ENCODE measurements at places on chromosomes 7 and 10.

DNA sequence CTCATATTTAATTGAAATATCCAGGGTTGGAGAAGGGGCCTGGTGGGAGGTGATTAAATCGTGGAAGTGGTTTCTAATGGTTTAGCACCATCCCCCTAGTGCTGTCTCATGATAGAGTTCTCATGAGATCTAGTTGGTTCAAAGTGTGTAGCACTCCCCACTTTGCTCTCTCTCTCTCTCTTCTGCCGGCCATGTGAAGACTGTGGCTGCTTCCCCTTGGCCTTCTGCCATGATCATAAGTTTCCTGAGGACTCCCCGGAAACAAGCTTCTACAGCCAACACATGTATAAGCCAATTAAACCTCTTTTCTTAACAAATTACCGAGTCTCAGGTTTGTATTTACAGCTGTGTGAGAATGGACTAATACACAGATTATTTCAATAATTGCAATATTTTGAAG is 305.8 kb upstream of the KCND2 start:
- DNase-seq = no peak

GRCh38 chr10:16606923-16607322 is 85.2 kb upstream of the C1QL3 start:
- DNase-seq = no peak

DNA sequence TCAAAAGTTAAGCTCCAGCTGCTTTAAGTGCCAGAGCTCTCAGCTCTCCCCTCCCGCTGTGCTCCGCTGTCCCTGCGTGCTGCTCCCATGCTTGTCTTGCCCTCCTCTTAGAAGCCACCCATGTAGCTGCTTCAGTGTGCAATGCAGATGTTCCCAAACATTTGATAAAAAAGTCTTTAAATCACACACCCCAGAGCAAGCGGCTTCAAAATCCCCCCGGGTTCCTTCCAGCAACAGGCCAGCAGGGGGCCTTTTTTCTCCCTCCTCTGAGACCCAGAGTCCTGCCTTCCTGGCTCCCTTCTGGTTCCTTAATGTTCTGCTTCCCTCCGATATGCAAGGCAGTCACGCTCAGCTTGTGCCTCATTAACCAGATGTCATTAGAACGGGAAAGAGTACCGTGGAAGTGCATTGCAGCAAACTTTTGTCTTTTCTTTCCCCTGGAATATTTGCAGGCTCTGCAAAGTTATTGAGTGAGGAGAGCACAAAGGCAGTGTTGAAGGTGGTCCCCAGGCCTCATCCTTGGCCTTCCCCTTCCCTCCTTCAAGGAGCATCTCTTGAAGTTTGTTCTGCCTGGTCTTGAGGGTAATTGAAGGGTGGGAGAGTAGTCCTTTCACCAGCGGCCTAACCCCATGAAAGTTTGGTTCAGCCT is 25.5 kb downstream of the LDB3 start:
- DNase-seq = no peak

- DNase-seq = no peak
These were observed 605.0 kb downstream of the CCSER2 start for GRCh38 chr10:84933402-84933801.

DNA sequence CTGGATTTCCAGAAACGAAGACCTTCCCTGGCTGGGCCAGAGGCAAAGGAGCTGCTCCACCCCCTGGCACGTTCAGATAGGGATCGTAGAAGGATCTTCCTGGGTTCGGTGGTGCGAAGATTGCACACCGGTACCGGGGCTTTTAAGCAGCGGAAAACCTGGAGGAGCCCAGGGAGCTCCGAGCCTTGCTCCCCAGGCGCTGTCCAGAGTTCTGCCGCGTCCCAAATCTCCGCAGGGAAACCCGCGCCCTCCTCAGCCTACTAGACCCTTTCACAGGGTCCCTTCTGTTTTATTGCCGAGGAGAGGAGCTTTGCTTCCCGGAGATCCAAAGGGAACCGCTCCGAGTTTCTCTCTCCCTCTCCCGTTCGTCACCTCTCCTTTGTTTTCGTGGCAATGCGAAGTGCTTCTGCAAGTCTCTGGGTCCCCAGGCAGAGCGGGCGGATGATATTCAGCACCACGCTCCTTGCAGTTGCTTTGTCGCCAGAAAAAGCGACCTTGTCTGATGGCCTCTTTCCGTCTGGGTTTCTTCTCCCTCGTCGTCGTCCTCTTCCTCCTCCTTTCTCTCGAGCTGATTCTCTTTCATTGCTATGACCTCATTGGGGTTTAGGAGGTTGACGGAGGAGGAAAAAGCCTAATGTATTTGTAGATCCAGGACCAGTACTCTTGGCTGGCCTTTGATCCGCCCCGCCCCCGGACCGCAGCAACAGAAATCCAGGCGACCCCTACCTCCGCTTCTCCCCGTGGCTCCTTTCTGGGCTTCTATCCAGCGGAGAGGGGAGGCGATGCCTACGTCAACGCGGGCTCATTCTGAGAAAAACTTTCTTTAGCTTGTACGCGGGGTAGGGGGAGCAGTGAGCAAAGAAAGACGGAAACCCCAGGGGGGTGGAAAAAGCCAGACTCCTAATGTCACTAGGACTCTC is at the start of gene TMEM196:
Gene TMEM196, minus strand, starts transcription at position 777 of the 920 bp plus-strand sequence. CDS start 921 bp downstream, outside the sequence.
- DNase-seq = no peak
